ENCODE measurements at places on chromosomes 1 and 21. TPM values are rescaled to one million over a fixed set of nuclear protein-coding genes. Genes with fewer than 3 reads are reported as not detected.

GCSAML gene
- not detected for total RNA-seq

MCOLN3 gene
- 7.6 TPM for total RNA-seq

OR14K1 gene
- total RNA-seq: not detected

CCDC190 gene
- not detected for total RNA-seq

EFNA4 gene
- 2.7 TPM for total RNA-seq

KLHDC9 gene
- 3.5 TPM for total RNA-seq

CSF3R gene
- 10.0 TPM for total RNA-seq

ITGB2 gene
- total RNA-seq: 70.7 TPM

SELENBP1 gene
- total RNA-seq: 82.2 TPM

HDGF gene
- total RNA-seq: 156 TPM

CRYAA gene
- total RNA-seq: not detected

OR2T35 gene
- not detected for total RNA-seq

TCEA3 gene
- total RNA-seq: 38.3 TPM

LMOD1 gene
- total RNA-seq: 36.2 TPM

DNA sequence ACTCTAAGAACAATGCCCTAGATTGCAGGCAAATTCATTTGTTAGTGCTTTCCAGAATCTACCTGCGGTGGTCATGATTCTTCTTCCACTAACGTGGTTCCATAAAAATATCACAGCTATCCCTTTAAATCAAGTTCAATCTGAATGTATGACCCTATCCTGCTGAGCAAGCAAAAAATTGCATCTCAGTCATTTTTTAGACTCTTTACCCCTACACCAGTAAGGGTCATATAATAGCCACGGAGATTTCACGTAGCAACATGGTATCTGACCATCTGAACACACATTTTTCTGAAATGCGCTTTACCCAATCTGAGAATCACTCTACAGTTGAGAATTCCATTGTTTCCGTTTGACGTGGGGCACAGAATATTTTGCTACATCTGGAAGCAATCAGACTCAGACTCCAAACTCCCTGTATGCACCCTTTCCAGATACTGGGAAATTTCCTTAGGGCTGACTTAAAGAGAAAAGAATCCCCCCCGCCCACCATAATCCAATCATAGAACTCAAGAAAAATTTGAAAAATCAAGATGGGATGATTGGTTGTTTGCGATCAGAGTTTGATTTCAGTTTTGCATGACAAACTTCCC is 699.2 kb upstream of the ZP4 start:
- no peak for DNase-seq

GRCh38 chr1:101697072-101697471 is 299.7 kb downstream of the OLFM3 start:
- no peak for DNase-seq

DNA sequence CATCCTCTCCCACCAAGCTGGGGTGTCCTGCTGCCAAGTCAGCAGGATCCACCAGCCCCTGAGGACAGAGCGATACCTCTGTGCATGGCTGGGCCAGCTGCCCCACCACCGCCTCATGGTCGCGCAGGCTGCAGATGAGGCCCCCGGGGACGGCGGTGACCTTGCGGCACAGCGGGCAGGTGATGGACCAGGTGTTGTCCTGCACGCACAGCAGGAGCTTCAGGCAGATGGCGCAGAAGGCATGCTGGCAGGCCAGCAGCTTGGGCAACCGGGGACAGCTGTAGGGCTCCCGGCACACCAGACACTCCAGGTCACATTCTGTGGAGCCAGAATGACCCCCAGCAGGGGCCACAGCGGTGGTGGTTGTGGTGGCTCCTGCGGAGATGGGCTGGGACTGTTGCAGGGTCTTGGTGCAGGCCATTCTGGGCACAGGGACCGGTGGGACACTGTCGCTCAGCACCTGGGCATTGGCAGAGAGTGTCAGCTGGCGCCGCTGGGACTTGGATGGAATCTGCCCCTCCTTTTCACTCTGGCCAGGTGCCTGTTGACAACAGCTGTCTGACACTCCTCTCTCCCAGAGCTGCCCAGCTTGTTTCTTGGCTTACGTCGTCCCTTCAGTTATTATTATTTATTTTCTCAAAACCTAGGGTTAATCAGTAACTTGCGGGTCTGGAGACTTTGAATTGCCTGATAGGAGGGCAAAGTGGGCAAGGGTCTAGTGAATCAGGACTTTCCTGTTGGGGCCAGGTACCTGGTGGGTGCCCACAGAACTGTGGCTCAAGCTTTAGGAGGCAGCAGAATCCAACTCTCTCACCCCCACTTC is at the start of gene RNF186:
RNF186 (minus strand) TSS at position 603 of the 823 bp plus-strand sequence; CDS start at position 421, 182 bp downstream.
- DNase-seq: no peak

- DNase-seq: no peak
Observed at GRCh38 chr1:169108223-169108622, 1.7 kb downstream of the ATP1B1 start.

GRCh38 chr1:2091611-2092604 is 41.7 kb downstream of the PRKCZ start:
- DNase-seq: peak; percentile 45

DNA sequence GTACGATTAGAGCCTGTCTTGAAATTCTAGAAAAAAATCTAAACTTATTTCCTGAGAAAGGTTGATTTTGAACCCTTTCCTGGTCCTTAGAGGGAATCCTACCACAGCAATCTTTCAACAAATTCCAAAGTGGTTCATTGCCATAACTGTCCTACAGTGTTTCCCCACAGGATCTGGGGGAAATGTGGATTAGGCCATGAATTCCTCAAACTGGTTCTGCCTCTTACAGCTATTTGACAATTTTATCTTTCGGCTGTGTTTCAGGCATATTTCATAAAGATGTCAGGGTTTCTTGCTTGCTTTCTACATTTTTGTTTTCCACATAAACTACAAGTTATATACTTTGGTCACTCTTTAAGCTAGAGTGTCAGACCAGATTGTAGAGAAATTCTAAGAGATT is 544 bp upstream of the ZP4 start:
- DNase-seq: no peak

DNA sequence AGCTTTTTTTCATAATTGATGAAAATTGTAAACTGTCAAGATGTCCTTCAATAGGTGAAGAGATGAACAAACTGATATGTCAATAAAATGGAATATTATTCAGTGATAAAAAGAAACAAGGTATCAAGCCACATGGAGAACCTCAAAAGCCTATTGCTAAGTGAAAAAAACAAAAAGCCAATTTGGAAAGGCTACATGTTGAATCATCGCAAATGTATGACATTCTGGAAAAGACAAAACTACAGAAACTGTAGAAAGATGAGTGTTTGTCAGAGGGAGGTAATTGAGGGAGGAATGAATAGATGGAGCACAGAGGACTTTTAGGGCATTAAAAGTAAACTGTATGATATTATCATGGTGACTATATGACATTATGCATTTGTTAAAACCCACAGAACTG is 34.5 kb upstream of the USP25 start:
- no peak for DNase-seq

DNA sequence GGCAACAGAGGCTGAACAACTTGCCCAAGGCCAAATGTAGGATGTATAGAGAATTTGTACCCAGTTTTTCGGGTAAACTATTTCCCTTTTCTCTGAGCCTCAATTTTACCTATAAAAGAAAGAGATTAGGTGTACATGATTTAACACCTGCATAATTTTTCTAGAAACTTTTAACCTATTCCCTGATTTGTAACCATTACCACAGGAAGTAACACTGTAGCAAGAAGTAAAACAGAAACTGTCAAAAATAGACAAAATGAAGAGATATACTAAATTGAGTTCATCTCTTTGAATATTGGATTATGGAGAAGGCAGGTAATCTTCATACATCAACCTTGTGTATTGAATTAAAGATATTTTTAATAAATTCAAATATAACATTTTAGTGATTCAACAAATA is 136.2 kb downstream of the ZC3H11B start:
- DNase-seq: no peak

- DNase-seq: no peak
Observed at GRCh38 chr21:16347223-16347622, 617.4 kb downstream of the USP25 start.

GRCh38 chr1:206951318-206952100 is 5.2 kb upstream of the PIGR start:
- no peak for DNase-seq

DNA sequence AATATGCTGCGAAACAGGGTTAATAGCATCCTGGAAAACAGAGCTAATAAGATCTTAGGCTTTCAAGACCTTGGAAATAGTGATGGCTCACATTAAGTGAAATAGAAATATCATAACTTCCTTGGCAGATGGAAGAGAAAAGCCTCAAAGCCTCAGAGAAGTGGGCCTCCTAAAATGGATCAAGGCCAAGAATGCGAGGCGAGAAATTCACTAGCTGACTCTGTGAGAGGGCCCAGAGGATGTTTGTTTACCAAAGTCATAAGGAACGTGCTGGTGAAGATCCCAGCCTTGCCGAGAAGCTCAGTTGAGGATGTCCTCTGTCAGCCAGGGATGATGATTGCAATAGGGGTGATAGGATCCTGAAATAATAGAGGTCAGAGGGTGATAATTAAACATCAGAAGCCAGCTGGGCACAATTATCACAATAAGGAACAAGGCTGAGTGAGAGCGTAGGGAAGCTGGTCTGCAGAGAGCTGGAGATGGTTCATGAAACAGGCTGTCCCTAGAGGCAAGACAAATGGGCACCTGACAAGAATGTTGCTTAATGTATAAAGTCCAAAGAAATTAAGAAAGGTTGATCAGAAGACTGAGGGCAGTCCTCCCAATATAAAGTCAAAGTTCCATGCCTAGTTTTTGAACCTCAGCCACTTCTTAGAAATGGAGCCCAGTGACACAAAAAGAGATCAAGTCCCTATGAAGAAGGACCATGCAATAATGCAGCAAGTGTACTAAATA is 101.7 kb upstream of the COG2 start:
- no peak for DNase-seq

- no peak for DNase-seq
Observed at GRCh38 chr1:99181892-99182291, 82.4 kb upstream of the PLPPR4 start.

- peak; percentile 70 for DNase-seq
Observed at GRCh38 chr1:1573843-1574720, 581 bp downstream of the SSU72 start.

- no peak for DNase-seq
Observed at GRCh38 chr1:112870887-112871646, 84.9 kb downstream of the SLC16A1 start.

GRCh38 chr1:27092888-27093287 is 62.0 kb downstream of the SLC9A1 start:
- DNase-seq: no peak

DNA sequence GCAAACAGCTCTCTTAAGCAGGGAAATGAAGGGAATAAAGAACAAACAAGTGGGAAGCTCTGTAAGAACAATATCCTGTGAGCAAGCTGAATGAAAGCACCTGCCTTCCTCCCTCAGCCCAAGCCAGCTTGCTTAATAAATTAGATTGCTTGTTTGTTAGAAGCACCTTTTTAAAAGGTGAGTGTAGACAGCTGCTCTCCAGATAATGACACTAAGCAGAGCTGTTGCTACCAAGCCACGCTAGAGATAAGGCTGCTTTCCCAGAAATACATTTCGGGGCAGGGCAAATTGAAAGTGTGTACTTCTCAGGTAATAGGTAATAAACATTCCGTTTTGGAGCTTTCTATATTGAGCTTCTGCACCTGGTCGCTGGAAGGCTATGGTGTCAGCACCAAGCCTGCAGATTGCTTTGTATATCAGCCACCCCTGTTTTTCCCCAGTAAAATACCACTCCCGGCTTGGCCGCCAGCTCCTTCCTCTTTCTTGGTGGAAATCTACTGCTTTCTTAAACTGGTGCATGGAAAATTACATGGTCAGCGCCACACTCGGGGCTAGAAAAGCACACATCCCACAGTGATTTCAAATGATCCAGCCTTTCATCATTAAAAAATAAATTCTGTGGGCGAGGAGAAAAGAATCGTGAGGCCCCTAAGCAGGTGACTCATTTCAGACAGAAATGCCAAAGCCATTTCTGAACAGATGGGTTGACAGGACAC is 151.3 kb downstream of the ETS2 start:
- DNase-seq: peak; percentile 54

GRCh38 chr1:94646141-94646643 is 104.6 kb upstream of the F3 start:
- DNase-seq: no peak

DNA sequence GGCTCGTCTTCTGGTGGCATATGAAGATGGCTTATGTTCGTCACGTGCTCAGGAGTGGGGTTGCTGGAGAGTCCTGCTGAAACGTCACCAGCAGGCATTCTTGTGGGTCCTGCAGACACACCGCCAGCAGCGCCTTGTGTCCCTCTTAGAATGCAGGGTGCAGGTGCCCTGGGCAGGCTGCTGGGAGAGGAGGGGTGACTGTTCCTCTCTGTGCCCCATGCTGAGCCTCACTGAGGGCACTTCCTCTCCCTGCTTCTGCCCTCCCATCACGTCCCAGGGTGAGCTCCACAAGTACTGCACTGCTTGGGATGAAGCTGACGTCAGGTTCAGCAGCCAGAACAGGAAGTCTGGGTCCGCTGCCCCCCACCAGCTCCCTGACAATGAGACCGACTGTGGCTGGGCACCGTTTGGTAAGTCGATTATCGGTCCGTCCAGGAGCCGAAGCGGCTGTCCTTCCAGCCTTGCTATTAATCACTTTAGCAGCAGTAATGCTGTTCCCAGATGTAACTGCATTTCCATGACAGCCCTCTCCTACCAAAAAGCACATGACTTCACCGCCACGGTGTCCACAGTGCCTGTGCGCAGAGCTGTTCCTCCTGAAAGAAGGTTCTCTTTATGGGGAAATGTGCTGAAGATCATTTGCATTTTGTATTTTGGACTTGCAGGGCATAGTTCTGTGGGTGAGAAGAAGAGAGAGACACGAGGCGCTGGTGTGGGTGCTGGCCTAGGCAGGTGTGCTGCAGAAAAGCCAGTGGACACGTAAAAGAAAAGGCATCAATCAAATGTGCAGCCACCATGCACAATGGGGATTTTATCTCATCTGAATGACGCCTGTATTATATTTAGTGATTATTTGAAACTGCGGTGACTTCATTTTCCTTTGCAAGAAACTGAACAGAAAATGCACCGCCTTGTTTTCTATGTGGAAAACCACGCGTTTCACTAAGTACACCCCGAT is 21.0 kb downstream of the SLC37A1 start:
- DNase-seq: no peak

- no peak for DNase-seq
Observed at GRCh38 chr21:42232176-42232825, 13.4 kb downstream of the ABCG1 start.

GRCh38 chr1:110875216-110875731 is 2.3 kb downstream of the CD53 start:
- no peak for DNase-seq

GRCh38 chr1:57874418-57874877 is 450.6 kb upstream of the DAB1 start:
- no peak for DNase-seq
